GM20000 (cell line): ENCODE measurements at places on chromosomes 6 and 20.

DNA sequence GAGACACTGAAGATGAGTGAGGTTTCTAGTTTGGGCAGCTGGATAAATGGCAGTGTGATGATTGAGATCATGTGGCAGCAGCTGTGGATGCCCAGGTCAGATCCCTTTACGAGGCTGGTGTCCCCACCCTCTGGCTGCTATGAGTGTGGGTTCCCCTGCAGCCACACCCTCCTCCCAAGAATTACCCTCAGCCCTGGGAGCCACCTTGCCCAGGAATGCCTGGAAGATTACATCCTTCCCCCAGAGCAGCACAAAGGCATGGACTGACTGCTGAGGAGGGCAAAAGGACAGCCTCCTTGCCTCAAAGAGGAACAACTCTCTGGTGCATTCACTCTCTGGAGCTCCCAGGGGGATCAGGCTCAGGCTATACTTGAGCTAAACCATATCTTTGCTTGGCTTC, 15.0 kb upstream of the PKHD1 start:
- no peak for DNase-seq

GRCh38 chr6:3228046-3228671, 706 bp upstream of the TUBB2B start:
- peak; percentile 60 for DNase-seq

DNA sequence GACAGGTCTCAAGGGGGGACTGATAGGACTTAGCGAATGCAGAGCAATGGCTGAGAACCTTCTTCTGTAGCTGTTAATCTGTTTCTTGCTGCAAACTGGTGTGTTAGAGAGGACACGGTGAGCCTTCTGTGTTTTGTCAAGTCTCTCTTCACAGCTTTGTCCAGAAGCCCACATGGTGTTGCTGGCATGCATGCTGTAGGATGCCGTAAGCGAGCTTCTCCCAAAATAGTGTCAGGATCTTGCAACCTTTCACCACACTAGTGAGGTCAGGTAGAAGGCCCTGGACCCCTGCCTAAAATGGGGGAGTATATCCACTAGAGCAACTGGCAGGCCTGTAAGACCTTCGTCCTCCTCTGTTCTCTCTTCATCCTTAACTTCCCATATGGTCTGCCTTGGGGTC, 51.9 kb upstream of the GLP1R start:
- no peak for DNase-seq

DNA sequence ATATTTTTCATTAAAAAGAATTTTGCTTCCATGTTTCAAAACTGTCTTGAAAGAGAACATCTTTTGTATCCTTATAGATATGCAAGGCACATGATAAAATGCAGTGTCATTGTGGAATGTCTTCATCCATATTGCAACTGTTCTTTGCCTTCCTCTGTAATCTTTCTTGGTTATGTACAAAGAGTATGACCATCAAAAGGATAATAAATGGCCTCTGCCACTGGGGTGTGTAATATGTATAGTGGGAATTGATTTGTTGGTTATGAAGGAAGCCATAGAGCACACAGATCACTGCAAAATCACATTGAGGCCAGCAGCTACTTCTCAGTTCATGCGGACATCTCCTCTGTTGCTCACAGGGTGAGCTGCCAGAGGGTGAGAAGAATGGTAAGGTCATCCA, 703.5 kb downstream of the TFAP2A start:
- DNase-seq: no peak

- DNase-seq: no peak
Observed at GRCh38 chr6:10196090-10196489, 218.8 kb downstream of the TFAP2A start.

DNA sequence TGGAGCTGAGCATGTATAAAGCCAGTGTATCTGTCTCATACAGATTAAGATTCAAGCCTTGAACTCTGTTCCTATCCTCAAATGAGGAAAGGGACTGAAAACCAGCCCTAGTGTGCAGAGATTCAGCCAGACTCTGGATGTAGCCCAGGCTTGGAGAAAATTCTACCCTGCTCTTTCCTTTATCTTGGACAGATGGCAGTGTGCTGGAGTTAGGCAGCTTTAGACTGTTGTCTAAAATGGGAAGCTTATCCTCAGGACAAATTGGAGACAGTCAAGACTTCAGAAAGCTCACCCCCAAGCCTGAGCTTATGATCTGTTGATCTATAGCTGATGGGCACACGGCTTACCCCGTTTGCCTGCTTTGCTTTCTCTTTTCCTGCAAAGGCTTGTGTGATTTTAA, 1057.6 kb downstream of the KIF16B start:
- DNase-seq: no peak

DNA sequence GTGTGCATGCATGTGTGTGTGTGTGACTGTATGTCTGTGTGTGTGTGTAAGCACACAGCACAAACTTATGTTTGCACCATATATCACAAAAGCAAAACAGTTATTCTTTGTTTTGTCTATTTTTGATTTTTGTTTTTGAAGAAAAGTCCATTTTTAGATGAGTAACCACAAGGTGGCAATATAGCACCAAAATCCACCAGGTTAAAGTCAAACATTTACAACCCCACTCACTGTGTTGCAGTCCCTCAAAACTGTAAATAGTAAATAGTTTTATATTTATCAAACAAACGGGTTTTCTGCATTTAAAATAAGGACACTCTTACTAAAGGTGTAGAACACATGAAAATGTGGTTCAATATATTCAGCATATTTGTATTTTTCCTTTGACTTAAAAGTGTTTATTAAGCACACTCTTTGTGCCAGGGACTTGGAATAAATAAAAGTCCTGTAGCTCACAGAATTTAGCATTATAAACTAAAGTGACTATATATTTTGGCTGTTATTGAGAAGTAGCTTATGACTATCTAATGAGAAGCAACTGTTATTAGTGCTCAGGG, 118.5 kb downstream of the GFRAL start:
- no peak for DNase-seq

- DNase-seq: no peak
Observed at GRCh38 chr20:39968495-39968894, 720.5 kb downstream of the MAFB start.

GRCh38 chr6:36280467-36280866, 10.6 kb downstream of the PNPLA1 start:
- no peak for DNase-seq

GRCh38 chr20:57811374-57812020, 101.7 kb upstream of the PMEPA1 start:
- no peak for DNase-seq

GRCh38 chr6:110874880-110875547, 429 bp downstream of the AMD1 start:
- peak; percentile 35 for DNase-seq

GRCh38 chr20:9140162-9140760, 71.4 kb downstream of the PLCB4 start:
- DNase-seq: no peak

DNA sequence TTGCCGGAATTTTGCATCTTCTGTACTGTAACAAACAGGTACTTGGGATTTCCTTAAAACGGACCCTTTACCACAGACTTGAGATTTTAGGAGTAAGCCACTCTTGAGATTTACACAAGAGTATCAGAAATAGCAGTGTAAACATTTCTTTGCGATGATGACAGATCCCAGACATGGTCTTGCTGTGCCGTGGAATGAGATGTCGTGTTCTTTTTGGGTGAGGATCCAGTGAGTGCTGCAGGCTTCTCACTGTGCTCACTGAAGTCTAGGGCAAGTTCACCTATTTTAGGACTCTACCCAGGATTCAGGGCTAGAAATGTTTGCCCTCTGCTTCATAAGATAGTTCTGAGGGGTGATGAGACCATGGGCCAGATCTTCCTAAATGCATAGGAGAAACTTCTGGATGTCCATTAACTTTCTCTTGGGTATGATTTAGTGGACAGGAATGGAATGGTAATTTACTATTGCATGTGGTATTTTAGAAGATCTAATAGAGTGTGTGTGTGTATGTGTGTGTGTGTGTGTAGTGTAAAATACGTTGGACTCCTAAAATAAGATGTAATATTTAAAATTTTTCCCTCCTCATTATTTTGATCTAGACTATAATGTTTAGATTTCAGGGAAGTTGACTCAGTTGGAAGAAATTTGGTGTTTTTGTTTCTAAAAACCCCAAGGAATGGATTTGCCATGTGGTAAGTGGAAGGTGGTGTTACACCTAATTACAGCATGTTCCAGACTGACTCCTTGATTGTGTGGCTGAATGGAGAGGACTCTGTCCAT, 8.5 kb downstream of the LRRC1 start:
- no peak for DNase-seq

GRCh38 chr20:34907616-34908469, 31.4 kb downstream of the ACSS2 start:
- no peak for DNase-seq

DNA sequence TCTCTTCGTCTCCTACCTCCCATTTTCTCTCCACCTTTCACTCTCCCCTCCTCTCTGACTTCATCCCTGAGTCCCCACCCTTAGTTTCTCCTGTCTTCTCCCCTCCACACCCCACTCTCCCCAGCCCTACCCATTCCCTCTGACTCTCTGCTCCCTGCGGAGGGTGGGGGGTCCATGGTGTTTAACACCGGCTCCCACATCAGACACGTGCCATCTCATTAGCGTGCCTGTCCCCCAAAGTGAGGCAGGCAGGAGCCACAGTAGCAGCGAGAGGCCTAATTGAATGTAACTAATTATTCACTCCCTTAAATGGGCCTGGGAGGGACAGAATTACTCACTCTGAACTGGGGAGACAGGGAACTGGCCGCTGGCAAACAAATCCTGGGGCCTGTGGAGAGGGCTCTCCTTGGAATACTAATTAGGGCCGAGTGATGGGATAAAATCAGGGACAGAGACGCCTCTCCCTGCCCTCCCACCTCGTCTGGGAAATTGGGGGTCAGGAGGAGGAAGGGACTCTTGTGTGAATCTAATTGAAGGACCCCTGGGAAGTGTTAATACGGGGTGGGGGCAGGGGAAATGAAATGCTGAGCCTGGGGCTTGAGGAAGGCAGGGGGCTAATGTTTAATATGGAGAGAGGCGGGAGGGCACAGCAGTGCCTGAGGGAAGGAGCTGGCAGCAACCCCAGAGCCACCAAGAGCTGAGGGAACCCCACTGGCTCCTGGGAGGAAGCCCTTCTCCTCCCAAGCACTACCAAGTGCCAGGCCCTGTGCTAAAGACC, 17.9 kb downstream of the CD40 start:
- DNase-seq: no peak

DNA sequence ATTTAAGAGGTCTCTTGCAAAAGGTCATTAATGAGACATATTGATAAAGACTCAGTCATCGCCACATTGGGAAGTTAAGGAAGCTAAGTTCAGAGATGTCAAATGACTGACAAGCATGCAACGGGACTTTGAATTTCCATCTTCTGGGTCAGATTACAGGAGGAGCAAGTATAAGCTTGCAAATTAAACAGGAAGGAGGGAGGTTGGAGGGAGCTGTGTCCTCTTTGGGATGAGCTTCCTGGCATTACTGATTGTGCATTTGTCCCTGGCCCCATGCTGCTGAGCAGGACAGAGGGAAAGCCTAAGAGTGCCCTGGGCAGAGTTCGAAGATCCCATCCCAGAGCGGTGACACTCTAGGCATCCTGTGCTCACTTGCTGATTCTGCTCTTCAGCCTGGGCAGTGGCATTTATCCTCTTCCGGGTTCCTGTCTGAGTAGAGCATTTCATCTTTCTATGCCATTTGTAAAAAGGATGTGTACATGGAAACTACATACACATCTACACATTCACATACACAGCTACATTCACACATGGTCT, 40.5 kb downstream of the SLC22A1 start:
- no peak for DNase-seq

GRCh38 chr6:117448011-117448410, 22.3 kb upstream of the ROS1 start:
- DNase-seq: no peak

GRCh38 chr6:154766288-154766687, 33.1 kb downstream of the SCAF8 start:
- no peak for DNase-seq

GRCh38 chr6:118400098-118400497, 148.0 kb upstream of the PLN start:
- no peak for DNase-seq

GRCh38 chr6:31005249-31006020, 4.8 kb upstream of the MUC22 start:
- no peak for DNase-seq

GRCh38 chr6:1716868-1717267, 107.2 kb downstream of the FOXC1 start:
- no peak for DNase-seq

GRCh38 chr6:30450909-30451841, 38.1 kb upstream of the HLA-E start:
- peak; percentile 70 for DNase-seq

GRCh38 chr20:1417273-1417672, 24.4 kb upstream of the FKBP1A start:
- no peak for DNase-seq

DNA sequence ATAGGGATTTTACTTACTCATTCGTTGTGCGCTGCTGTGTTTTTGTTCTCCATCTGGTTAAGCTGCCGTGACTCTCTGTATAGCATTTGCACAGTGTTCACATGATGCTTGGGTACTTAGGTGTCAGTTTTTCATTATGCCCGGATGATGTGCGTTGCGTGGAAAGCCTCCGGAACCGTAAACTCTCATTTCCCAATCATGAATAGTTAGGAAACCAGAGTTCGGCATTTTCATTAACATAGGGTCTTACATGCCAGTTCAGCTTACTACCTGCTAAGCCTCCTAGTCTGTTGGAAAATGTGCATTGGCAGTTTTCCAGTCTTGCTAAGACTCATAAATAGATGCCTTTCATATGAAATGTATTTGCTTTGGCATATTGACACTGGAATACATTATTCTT, 483.4 kb upstream of the FLRT3 start:
- no peak for DNase-seq

GRCh38 chr20:43925801-43926200, 11.1 kb downstream of the TOX2 start:
- DNase-seq: no peak

- peak; percentile 28 for DNase-seq
Observed at GRCh38 chr6:75563032-75563431, 38.6 kb upstream of the SENP6 start.

DNA sequence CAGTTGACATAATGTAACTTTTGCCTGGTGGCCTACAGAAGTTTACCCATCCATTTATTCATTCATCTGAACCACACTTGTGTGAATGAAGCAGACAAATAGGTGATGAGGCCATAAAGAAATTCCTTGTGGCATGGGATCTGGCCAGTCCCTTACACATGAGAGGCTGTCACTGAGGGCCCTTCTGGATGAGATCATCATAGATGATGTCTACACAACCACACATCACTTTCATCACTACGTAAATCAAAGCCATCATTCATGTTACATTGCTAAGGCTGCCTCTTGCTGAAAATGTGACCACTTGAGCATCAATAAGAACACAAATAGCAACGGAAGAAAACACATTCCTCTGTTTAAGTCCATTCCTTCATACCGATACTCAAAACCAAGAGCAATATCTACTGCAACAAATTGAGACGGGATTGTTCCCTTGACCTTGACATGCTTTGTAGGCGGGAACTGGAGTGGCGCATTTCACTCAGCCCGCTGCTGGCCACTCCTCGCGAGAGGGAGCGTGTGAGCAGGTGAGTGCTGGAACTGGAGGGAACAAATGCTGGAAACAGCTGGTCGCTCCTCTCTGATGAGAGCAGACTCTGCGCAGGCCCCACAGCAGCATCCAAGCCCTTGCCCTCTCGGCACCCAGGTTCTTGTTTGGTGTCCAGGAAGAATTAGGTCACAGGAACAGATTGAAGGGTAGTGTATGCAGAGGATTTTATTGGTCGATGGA, 49.3 kb downstream of the FAM50B start:
- DNase-seq: no peak
